ENCODE measurements at places on chromosomes 3 and 15.

DNA sequence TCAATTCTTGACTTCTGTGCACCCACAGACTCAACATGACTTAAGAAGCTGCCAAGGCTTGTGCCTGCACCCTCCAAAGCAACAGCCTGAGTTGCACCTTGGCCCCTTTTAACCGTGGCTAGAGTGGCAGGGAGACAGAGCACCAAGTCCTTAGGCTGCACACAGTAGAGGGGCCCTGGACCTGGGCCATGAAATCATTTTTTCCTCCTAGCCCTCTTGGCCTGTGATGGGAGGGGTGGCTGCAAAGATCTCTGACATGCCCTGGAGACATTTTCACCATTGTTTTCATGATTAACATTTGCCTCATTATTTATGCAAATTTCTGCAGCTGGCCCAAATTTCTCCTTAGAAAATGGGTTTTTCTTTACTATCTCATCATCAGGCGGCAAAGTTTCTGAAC, 836.8 kb downstream of the ZPLD1 start:
- no peak for DNase-seq

GRCh38 chr3:78048698-78049097, 1008.8 kb downstream of the ROBO2 start:
- DNase-seq: no peak

GRCh38 chr3:146953511-146953981, 348.4 kb upstream of the PLSCR5 start:
- no peak for DNase-seq

DNA sequence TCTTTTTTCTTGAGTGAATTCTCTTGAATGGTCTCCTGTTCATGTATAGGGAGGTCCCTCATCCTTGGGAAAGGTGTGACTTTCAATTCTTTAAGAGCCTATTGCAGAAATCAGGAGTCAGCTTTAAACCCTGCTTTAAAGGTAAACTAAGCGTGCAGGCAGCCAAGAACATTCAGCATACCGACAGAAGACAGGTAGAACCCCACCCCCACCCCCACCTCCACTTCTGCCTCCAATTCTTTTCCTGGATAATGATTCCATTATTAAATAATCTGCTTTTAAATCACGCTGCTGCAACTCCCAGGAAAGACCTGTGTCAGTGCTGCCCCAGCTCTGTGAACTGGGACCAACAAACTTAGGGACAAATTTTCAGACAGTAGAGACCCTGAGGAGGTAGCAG, 49.3 kb upstream of the SKOR1 start:
- DNase-seq: no peak

DNA sequence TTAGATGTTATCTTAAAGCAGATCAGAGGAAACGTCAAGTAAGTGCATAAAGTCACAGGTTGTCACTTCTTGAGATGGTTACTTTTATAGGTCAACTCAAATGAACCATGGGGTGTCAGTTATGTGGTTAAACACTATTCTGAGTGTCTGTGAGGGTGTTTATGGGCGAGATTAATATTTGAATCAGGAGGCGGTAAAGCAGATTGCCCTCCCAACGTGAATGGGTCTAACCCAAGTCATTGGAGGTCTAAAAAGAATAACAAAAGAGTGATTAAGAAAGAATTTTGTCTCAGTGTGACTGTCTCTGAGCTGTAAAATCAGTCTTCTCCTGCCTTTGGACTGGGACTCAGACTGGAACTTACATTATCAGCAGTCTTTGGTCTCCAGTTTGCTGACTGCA, 977.5 kb downstream of the NAALADL2 start:
- no peak for DNase-seq

DNA sequence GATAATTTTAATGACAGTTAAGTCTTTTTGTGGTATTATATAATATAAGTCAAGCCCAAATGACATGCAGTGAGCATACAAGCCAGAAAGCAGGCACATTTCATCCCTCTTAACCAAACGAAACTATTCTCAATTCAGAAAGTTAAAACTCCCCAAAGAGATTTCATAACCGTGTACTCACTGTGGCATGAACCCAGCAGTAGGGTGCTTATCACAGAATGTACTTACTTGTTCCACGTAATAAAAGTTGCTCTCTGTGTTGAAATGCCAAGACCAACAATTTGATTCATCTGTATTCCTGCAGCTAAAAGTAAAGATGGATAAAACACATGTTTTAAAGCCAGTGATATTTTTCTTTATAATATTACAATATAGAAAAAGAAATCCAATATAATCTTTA, 12.1 kb downstream of the GK5 start:
- DNase-seq: no peak
